ENCODE measurements at places on chromosomes 16 and 17.
A peak's percentile ranks its signal among the peaks of the same experiment; 100 is the strongest.

GRCh38 chr16:87948119-87948545 is 3.1 kb upstream of the BANP start:
- DNase-seq, result no peak

DNA sequence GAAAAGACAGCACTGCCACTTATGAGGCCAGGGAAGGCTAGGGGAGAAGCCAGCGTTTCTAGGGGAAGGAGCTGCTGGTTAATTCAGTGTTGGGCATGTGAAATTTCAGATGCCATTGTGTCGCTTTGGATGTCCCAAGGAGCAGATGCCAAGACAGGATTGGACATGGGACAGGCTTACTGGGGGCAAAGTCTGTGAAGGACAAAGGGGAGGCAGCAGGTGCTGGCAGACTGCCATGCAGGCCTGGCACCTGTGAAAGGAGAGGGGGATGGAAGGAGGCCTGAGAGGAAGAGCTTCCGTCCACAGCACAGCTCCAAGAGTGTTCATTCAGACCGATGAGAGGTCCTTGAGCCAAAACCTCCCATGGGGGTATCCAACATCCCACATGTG is 255.5 kb upstream of the RPL38 start:
- no peak for DNase-seq

DNA sequence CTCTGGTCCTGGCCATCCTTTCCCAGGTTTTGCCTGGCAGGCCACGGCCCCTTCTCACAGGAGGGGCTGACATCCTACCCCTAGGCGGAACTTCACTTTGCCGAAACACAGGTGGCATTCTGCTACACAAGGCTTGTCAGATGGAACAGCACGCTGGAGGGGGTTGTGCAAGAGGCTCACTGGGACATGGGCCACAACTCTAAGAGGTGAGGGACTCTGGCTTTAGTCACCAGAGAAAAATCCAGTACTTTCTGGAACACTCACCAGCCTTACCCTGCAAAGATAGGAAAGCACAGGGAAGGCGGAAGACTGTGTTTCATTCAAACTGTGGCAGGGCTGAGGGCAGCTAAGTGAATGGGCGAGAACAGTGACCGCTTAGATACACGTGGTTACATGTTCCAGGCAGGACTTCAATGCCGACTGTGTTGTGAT is 18.3 kb downstream of the CDC42EP4 start:
- no peak for DNase-seq

DNA sequence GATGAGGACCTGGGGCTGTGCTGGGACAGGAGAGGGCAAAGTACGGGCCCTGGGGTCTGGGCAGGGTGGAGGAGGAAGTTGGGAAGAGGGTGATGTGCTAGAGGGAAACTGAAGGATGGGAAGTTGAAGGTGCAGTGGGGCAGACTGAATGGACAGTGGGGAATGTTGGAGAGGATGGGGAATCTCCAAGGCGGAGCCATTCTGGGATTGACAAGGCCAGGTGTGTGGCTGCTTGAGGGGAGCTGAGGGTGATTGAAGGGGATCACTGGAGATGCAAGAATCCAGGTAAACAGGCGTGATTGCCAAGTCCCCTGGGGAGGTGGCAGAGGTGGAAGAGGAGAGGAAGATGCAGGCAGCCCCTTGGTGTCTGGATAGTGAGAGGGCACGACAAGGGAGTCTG is 8.5 kb upstream of the HSD3B7 start:
- no peak for DNase-seq

DNA sequence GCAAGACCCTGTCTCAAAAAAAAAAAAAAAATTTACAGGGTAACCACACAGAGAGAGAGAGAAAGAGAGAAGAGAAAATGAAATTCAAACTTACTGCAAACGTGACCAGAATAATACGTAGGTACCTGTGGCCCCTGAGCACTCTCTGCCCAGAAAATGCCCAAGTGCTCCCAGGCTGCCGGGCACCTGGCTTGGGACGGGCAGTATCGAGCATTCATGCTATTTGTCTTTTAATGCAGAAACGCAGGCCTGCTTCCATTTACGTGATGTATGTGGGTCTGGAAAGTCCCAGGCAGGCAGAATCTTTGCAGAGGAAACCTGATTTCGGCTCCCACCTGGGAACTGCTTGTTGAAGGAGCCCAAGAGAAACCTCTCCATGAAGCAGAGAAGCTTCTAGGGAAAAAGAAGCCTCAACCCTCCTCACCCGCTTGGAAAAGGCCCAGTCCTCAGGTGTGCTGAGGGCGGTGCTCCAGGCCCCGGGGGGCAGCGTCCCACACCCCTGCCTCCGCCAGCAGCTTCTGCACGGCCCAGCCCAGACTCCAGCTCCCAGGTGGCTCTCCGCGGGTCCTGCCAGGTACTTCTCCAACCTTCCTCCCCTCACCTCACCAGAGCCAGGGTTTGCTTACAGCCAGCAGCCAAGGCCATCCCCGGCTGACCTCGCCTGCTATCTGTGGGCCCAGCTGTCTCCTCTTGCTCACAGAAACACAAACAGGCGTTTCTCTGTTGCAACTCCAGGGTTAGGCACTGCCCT is 14.0 kb downstream of the RPH3AL start:
- peak; percentile 84 for DNase-seq

DNA sequence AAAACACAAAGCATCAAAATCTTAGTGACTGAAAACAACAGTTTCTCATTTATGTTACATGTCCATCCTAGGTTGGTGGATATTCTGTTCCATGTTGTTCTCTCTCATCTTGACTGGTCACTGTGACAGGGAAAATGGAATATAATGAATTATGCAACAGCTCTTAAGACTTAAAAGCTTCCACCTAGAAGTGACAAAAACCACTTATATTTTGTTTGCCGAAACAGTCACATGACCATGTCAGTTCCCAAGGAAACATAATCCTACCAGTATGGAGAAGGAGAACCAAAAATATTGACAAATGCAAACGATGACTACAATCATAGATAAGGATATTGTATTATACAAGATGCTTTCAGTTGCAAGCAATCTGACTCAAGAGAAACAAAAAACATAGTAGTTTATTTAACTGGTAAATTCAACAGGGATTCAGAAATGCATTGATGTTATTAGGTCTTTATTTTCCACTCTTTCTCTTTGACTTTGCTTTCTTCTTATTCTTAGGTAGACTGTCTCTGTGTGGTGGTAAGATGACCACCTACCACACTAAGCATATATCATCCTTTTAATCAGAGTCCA is 103.8 kb downstream of the SSH2 start:
- no peak for DNase-seq

DNA sequence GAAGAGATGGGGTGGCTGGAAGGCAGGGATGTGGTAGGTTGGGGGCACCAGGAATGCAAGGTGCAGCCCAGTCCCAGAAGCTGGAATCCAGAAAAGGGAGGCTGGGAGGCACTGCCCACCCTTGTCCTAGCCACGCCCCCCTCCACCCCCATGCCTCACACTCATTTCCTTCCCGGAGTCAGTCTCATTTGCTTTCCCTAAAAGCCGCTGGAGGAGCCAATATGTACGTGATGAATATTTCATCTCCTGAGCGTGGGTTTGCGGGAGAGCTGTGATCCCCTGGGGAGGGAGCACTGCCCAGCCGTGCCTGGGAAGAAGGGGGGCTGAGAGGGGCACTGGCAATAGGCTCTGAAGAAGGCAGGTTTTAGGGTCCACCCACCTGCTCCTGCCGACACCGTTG is 124.5 kb upstream of the LHX1 start:
- DNase-seq, result no peak

GRCh38 chr17:66115246-66115645 is 76.7 kb downstream of the CEP112 start:
- DNase-seq, result no peak

- no peak for DNase-seq
Measured at GRCh38 chr16:56350491-56351405, 74.6 kb downstream of the AMFR start.

DNA sequence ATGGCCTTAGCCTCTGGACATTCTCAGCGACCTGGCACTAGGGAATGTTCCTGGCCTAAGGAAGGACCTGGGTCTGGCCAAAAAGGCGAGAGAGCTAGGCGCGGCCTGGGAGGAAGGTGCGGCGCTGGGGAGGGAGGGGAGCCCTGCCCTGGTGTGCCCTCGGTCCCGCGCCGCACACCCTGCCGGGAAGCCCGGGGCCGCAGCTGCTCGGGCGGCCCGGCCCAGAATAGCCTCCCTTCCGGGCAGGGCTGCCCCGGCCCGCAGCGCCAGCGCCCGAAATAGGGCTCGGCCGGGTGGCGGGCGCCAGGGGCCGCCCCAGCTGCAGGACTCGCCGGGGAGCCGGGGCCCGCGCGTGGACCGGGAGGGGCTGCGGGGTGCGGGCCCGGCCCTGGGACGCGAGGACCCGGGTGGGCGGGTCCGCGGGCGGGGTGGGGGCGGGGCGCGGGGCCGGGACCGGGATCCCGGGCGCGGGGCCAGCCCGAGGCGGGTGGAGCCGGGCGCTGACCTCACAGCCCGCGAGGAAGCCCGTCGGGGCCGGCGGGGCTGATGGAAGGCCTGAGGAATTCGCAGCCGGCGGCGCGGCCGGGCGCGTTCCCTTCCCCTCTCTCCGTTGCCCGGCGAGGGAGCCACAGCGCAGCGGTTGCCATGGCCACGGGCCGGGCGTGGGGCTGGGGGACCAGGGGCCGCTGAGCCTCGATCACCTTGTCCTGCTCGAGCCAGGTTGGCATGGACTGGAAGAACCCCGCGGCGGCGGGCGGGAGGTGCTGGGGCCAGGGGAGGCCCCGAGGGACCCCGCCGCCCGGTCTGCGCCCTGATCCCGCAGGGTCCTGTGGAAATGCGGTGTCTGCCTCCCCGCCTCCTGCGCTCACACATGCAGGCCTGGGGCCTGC is 18.1 kb downstream of the SOCS3 start:
- DNase-seq, result no peak

DNA sequence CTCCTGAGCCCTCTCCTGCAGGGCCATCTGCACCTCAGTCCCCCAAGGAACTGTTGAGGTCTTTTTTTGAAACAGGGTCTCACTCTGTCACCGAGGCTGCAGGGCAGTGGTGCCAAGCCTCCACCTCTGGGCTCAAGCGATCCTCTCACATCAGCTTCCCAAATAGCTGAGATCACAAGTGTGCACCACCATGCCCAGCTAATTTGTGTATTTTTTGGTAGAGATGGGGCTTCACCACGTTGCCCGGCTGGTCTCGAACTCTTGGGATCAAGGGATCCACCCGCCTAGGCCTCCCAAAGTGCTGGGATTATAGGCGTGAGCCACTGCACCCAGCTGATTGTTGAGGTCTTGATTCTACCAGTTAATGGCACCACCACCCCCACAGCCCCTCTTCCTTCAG is 27.9 kb upstream of the ENDOV start:
- DNase-seq, result no peak

- peak; percentile 5 for DNase-seq
Measured at GRCh38 chr17:77504652-77505155, 363.9 kb downstream of the SEC14L1 start.

DNA sequence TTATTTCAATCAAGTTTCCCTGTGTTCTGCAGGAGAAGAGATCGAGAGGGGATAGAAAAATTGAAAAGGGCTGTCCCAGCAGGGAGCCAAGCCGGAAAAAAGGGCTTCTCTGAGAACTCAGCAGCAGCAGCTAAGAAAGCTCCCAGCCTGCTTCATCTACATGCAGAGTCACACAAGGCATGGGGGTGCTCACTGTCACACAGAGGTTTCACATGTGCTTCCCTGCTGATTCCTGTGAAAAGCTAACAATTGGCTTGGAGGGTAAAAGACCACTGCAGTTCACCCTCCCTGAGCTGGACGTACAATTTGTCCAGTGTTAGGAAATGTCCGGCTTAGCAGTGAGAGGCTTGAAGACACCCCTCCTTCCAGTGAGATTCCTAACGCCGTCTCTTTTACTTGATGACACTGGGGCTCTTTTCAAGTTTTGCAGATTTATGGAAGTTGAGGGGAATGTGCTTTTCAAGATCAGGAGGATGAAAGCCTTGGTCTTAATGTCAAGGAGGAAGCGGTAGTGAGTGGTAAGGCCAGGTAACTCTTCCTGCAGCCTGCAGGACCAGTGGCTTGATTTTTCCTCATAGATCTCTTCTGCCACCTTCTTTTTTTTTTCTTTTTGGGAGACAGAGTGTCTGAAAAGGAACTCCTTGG is 85.6 kb downstream of the WNT3 start:
- DNase-seq, result no peak

- no peak for DNase-seq
Measured at GRCh38 chr16:20203272-20203671, 124.0 kb downstream of the GP2 start.

DNA sequence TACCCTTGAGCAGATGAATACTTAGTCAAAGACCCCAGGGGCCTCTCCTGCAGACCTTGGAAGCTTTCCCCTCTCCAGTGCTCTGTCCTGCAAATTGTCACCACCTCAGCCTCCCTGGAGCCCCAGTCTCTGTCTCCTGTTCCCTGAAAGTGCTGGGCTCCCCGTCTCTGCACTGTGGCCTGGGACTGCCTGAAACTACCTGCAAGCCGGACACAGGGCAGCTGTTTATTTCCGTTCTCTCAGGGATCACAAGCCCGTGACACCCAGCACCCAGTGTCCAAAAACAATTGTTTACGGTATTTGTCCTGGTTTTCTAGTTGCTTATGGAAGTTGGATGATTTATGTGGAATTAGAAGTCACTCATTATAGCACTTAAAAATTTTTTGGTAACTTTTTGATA is 81.6 kb upstream of the CHMP6 start:
- DNase-seq, result no peak

DNA sequence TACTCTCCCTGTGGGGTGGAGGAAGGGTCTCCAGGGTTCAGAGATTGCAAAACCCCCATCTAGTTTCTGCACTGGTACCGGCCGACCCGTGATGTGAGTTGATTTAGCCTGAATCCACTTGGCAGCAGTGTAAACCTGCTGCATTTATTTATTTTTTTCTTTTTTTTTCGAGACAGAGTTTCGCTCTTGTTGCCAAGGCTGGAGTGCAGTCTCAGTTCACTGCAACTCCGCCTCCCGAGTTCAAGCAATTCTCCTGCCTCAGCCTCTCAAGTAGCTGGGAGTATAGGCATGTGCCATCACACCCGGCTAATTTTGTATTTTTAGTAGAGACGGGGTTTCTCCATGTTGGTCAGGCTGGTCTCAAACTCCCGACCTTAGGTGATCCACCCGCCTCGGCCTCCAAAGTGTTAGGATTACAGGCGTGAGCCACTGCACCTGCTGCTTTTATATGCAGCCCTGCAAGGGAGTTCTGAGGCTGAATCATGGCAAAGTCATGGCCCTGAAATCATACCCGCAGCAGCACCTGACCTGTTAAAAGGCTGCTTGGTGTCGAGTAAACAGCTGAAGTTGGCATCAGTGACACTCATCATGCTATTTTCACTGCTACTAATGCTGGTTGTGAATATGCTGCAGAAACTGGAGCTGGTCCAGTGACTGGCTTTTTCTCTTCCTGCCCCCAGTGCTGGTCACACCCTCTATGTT is 21.4 kb downstream of the DEXI start:
- DNase-seq, result no peak

GRCh38 chr17:19317359-19318095 is 45.0 kb downstream of the B9D1 start:
- peak; percentile 98 for DNase-seq

DNA sequence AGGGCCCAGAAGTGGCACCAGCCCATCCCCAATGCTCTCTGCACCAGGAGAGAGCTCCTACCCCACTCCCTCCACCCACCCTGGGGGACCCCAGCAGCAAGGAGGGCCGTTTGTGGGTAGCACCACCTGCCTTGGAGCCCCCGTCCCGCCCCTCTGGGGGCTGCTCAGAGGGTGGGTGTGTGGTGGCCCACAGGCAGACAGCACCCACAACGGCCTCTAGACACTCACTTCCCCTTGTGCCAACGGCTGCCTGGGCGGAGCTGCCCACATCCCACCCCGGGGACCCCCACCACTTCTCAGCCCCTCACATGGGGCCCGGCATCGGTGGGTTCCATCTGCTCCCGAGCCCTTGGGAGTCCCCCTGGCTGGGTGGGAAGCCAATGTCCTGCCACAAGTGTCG is 33.3 kb downstream of the BAHCC1 start:
- DNase-seq, result no peak
